ENCODE measurements at places on chromosomes 5 and 9. TPM values are rescaled to one million over a fixed set of nuclear protein-coding genes. Genes with fewer than 3 reads are reported as not detected.

GRCh38 chr9:108245901-108246300 lies 609.9 kb downstream of the ACTL7B start:
- DNase-seq, result no peak

DNA sequence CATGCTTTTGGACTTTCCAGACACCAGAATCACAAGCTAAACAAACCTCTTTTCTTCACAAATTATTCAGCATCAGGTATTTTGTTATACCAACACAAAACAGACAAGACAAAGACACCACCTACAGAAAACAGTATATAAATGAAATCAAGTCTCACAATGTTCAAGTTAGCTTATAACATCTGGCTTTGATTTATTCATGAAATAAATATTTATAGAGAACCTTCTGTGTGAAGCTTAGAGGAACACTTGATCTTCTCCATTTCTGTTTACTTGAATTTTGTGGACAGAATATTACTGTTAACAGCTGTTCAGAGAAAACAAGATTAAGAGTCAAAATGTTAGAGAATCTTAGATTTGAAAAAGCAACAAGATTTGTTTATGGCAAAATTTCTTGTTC lies 137.4 kb upstream of the PRR16 start:
- no peak for DNase-seq

SPINK6 gene
- not detected for total RNA-seq

BNIP1 gene
- 6.8 TPM for total RNA-seq

GRCh38 chr5:125484272-125484741 lies 737.9 kb upstream of the ZNF608 start:
- DNase-seq, result no peak

- peak; percentile 86 for DNase-seq
Measured at GRCh38 chr9:70043689-70044489, at the start of gene MAMDC2. TSS of gene MAMDC2 (plus strand) at chr9:70043848. CDS start at chr9:70044198, 350 bp downstream.

GRCh38 chr5:90878549-90879196 lies 320.1 kb downstream of the ADGRV1 start:
- DNase-seq, result no peak

GRM6 gene
- total RNA-seq, result not detected

DNA sequence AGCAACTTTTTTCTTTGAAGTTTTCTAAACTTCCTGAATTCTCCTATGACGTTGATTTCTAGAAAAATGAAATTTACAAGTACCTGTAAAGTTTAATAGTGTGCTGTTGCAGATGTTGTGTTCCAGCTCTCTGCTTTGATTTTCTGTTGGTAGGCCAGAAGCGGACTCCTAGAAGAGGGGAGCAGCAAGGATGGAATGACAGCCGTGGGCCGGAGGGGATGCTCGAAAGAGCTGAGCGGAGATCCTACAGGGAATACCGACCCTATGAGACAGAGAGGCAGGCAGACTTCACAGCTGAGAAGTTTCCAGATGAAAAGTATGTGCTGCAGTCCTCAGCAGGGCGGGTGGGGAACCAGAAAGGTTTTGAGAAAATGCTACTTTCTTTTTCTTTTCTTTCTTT lies 8.3 kb downstream of the HABP4 start:
- no peak for DNase-seq

DNA sequence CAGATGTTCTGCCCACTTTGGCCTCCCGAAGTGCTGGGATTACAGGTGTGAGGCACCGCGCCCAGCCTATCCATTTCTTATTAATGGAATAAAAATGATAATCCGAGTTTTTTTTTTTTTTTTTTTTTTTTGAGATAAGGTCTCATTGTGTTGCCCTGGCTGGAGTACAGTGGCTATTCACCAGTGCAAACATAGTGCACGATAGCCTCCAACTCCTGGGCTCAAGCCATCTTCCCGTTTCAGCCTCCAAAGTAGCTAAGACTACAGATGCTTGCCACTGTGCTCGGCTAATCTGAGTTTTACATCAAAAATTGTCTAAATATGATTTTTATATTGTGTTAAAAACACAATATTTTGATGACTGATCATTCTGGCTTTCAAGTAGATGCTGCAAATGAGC lies 6.6 kb downstream of the GPR107 start:
- DNase-seq, result peak; percentile 15

DNA sequence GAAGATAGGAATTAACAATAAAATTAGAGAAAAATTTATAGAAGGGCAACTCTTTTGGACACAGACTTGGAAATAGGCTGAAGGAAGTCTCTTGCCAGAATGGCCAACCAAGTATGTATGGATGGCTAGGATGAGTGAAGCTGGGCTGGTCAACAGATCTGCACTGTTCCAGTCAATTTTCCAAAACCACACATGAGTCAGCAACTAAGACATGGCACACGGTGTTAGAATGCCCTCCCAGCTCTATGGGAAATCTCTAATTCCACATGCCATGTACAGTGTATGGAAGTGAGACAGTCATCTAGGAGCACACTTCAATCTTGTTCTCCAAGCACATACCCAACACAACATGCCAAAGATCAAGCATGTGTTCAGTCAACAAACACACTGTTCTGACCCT lies 129.6 kb downstream of the GLIS3 start:
- DNase-seq, result no peak

Measured in endodermal cell (in vitro differentiated cells).